AG08396 (cell line): ENCODE measurements at places on chromosomes 2 and 18.

GRCh38 chr2:18345848-18346247, 214.6 kb downstream of the RDH14 start:
- peak; percentile 29 for DNase-seq

GRCh38 chr18:49610022-49610445, 48.2 kb downstream of the LIPG start:
- DNase-seq: no peak

DNA sequence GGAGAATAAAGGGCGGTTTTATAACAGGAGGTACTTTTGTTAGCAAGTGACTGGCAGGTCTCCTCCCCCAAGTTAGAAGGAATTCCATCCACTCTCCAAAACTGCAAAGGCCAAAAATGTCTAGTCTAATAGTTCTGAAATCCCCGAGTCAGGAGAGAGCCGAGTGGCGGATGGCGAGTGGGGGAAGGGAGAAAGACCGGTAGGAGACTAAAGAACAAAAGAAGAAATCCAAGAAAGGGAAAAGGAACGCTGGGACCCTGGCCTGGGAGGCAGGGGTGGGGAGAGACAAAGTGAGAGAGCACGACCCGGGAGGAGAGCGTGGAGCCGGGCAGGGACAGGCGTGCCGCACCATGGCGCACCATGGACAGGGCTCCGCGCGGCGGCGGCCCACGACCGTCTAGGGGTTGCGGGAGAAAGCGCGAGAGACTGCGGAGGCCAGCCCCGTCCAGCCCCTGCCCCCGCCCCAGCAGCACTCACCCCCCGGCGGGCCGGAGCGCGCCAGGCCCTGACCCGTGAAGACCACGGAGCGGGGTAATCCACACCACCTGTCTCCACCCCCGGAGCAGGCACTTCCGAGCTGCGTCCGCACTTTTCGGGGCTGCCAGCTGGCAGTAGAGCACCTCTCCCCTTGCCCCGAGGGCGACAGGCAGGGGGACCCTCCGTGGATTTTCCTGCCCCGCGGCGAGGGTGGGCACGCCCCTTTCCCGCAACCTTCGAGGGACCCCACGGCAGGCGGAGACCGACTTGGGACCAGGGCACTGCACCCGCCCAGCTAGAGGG, 1.6 kb downstream of the CDH2 start:
- peak; percentile 61 for DNase-seq

DNA sequence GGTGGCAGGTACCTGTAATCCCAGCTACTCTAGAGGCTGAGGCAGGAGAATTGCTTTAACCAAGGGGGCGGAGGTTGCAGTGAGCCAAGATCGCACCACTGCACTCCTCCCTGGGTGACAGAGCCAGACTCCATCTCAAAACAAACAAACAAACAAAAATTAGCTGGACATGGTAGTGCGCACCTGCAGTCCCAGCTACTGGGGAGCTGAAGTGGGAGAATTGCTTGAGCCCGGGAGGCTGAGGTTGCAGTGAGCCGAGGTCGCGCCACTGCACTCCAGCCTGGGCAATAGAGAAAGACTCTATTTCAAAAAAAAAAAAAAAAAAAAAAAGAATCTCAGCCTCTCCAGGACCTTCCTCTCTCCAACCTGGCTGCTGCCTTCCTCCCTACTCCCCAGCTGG, 20.1 kb downstream of the SRSF7 start:
- no peak for DNase-seq

DNA sequence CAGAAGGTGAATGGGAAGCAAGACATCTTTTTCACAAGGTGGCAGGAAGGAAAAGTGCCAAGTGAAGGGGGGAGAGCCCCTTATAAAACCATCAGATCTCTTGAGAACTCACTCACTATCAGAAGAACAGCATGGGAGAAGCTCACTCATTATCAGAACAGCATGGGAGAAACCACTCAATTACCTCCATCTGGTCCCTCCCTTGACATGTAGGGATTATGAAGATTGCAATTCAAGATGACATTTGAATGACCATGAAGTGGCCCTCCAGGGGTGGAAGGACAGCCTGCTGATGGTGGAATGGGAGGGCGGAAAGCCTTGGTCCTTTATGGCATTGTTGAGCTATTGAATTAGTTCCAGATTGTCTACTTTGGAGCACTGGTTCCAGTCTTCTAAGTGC, 413.0 kb upstream of the MEX3C start:
- no peak for DNase-seq
